ENCODE measurements at places on chromosomes 1 and 21. TPM values are rescaled to one million over a fixed set of nuclear protein-coding genes. Genes with fewer than 3 reads are reported as not detected.

DNA sequence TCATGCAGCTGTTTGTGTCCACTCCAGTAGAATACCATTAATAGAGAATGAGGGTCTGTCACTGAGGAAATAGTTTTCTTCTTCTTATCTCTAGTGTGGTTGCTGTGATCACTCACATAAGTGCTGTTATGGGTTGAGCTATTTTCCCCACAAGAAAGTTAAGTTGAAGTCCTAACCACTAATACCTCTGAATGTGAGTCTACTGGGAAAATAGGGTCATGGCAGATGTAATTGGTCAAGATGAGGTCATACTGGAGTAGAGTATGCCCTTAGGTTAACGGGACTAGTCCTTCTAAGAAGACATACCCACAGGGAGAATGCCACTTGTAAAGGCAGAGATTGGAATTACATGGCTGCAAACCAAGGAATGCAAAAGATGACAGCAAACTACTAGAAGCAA lies 70.5 kb upstream of the COL24A1 start:
- no peak for DNase-seq

DNA sequence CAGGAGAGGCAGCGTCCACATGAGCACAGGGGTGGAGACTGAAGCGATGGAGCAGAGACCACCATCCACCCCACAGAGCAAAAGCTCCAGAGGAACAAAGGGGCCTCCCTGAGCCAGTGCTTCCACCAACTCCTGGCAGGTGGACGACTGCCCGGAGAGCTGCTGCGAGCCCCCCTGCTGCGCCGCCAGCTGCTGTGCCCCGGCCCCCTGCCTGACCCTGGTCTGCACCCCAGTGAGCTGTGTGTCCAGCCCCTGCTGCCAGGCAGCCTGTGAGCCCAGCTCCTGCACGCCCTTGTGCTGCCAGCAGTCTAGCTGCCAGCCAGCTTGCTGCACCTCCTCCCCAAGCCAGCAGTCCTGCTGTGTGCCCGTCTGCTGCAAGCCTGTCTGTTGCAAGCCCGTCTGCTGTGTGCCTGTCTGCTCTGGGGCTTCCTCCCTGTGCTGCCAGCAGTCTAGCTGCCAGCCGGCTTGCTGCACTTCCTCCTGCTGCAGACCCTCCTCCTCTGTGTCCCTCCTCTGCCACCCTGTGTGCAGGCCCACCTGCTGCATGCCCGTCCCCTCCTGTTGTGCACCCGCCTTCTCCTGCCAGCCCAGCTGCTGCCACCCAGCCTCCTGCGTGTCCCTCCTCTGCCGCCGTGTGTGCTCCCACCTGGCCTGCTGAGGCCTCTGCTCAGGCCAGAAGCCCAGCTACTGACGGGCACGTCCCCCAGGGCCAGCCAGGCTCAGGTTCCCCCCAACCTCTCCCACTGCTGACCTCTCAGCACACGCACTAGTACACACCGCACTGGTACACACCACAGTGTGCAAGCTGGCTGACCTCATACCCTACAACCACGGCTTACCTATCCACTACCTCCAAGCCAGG lies 5.4 kb downstream of the KRTAP10-12 start:
- DNase-seq, result no peak

Gene SAMD13
- polyA plus RNA-seq, result 0.53 TPM

- no peak for DNase-seq
Measured at GRCh38 chr1:180201451-180202200, 28.4 kb upstream of the LHX4 start.

Gene CALML6
- polyA plus RNA-seq, result 0.35 TPM

DNA sequence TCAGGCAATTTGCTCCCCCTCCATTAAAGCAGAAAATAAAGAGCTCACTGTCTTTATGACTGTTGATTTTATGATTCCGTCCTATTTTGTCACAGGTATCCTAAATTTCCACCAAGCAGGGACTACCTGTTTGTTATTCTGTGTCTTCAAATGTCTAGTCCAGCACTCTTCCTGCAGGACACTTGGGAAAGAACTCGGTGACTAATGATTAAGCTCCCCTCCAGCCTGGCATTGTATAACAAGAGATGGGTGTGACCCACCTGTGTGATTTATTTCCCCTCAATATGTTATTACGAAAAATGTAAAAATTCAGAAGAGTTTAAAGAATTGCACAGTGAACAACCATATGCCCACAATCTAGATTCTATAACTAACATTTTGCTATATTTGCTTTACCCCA lies 42.9 kb upstream of the LRRN2 start:
- DNase-seq, result peak; percentile 35

Gene ATP1A2
- not detected for polyA plus RNA-seq

DNA sequence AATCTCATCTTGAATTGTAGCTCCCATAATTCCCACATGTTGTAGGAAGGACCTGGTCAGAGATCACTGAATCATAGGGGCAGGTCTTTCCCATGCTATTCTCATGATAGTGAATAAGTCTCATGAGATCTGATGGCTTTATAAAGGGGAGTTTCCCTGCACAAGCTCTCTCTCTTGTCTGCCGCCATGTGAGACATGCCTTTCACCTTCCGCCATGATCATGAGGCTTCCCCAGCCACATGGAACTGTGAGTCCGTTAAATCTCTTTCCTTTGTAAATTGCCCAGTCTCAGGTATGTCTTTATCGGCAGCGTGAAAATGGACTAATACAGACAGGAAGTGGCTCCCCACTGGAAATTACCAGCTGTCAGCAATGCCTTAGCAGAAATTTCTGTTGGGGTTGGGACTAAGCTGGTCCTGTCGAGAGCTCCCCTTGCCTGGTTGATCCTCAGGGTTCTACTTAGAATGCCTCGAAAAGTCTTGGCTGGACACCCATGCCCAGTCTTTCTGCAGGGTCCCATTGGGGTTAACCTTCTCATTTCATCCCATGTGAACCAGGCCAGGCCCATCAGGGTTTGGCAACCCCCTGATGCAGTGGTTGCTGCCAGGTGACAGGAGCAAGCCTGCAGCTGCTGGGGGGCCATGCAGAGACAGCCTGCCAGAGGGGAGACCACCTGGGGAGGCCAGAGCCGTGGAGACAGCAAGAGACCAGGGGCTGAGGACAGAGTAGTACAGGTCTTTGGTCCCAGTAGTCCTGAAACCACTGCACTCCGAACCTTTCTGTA lies 2.8 kb upstream of the ABCG1 start:
- DNase-seq, result no peak

- no peak for DNase-seq
Measured at GRCh38 chr1:199082778-199083389, 444.0 kb downstream of the PTPRC start.

DNA sequence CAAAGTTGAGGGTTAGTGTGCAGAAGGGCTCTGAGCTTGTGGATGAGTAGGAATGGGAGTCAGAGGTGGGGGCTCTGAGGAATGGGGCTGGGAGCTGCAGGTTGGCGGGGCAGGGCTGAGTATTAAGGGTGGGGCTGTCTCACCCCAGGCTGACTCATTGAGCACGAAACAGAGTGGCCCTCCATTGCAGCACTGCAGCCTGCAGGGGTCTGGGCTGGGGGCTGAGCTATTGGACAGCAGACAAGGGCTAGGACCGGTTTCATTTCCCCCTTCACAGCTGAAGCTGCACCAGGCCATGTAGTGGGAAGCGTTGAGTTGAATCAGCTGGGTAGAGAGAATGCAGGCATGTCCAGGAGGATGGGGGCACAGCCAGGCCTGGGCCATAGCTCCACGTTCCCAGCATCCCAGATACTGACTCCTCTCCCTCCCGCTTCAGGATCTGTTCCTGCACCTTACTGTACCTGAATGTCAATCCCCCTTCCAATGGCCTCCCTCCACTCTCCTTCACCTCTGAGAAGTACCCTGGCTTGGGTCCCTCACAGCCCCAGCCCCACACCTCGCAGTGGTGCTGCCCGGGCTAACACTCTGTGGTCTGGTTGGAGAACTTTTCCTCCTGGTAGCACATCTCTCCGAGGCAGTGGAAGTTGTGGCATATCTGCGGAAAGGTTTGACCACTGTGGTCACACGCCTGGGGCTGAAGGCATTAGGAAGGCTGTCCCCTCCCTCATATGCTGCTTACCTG lies 4.4 kb upstream of the INPP5B start:
- DNase-seq, result no peak

DNA sequence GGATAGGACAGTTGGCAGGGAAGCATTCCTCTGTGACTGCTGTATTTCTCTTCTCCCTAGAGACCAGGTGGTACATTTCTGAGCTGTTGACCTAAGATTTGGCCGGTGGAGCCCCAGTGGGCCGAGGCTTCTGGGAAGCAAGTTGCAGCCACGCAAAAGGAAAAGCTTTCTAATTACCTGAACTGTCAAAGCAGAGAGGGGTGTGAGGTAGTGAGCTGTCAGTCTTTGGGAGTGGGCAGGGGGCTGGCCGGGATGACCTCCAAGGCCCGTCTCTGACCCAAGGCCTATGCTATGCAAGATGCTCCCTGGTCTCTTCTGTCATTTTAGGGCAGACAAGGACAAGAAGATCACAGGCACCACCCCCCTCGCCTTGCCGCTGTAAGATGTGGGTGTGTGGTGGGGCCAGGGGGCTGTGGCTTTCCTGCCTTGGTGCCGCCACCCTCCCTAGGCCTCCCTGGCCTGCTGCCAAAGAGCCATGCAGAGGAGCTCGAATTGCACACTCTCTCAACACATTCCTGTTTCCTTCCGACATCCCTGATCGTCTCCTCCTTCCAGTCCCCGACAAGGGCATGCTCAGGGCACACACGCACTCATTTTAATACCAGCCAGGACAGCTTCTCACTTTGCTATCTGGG lies 7.7 kb downstream of the PADI1 start:
- DNase-seq, result no peak

Measured in A549 (cell line).